ENCODE measurements at places on chromosomes 1 and 21.
A peak's percentile ranks its signal among the peaks of the same experiment; 100 is the strongest.

- no peak for DNase-seq
These were observed 12.9 kb downstream of the ARHGEF16 start for GRCh38 chr1:3467096-3468036.

DNA sequence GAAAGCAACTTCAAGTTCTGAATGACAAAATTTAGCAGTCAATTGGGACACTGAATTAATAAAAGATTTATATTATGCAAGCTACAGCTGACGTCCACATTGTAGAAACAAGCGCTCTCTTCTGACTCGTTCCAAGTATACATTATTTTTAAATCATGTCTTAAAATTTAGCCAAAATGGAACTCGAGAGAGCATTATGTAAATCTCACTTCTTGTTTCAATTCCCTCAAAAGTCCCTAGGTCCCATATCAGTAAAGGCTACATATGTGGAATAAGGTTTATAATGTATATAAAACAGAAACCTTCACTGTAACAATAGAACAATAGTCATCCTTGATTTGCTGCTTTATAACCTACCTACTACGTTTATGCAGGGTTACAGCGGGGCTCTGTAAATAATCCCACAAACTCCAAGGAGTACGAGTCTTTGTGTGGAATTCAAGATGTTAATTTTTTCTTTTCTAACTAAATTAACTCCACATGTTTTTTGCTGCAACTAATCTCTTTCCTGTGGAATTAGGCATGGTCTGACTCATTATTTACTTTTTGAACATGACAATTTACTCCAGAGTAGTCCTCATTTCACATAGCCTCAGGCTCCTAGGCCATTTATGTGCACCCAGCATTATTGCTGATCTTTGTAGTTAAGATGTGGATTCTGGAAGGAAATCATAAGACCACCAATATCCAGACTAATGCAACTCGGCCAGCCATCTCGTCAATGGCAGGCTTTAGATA lies 785.1 kb downstream of the LTN1 start:
- DNase-seq = no peak

DNA sequence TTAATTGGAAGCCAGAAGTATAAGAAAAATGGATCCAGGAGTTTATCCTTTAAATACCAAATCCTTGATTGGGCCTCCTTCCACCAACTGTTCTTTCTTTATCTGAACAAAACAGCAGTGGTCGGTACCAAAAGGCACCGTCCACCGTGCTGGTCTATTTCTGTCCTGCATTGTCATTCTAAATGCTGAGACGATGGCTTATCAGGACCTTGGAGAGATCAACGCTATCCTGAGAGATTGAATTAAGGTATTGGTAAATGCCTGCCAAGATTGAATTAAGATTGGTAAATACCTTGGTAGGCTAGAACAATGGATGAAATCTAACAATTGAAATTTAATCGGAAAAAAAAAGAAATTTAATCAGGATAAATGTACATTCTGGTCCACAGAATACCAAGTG lies 73.4 kb upstream of the SOD1 start:
- no peak for DNase-seq

DNA sequence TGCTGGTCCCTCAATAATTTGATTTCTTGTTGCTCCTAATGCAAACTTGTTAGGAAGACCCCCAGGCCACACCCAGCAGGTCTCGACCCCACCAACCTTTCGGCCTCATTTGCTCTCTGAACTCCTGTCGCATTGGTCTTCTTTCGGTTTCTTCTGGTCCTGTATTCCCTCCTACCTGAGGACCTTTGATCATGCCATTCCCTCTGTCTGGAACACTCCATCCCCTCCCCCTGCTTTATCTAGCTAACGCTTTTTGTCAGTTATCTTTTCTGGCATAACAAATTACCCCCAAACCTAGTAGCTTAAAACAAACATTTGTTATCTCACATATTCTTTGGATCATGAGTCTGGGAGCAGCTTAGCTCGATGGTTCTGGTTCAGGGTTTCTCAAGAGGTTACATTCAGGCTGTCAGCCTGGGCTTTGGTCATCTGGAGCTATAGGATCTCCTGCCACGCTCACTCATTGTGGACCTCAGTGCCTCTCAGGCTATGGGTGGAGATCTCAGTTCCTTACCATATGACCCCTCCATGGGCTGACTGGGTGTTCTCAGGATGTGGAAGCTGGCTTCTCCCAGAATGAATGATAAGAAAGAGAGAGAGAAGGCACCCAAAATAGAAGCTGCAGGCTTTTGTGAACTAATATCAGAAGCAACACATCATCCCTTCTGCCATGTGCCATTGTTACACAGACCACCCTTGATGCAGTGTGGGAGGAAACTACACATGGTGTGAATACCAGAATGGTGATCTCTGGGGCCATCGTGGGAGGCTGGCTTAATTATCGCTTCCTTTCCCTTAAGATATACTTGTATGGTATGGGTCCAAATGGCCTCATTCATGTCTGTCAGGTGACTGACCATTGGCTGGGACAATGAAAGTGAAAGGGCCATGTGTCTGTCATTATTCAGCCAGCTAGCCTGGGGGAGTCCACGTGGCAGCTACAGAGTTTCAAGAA lies 29.1 kb upstream of the BCAR3 start:
- no peak for DNase-seq

DNA sequence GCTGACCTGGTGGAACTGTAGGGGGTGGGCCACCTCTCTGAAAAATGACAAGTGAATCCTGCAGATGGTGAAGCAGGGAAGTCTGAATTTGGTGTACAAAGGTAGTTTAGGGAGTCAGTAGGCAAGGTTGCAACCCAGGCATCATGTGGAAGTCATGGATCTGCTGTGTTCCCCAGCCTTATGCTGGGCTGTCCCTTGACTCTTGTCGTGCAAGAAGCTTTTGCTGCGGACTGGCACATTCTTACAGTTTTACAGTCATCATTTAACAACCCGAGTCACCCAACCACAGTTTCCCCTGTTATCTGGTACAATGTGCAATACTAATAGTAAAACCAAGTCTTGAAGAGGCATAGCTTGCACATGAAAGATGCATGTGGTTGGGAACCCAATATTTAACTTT lies 13.2 kb downstream of the RHOU start:
- DNase-seq = no peak

- no peak for DNase-seq
These were observed 2.8 kb downstream of the HES4 start for GRCh38 chr1:996851-997712.

DNA sequence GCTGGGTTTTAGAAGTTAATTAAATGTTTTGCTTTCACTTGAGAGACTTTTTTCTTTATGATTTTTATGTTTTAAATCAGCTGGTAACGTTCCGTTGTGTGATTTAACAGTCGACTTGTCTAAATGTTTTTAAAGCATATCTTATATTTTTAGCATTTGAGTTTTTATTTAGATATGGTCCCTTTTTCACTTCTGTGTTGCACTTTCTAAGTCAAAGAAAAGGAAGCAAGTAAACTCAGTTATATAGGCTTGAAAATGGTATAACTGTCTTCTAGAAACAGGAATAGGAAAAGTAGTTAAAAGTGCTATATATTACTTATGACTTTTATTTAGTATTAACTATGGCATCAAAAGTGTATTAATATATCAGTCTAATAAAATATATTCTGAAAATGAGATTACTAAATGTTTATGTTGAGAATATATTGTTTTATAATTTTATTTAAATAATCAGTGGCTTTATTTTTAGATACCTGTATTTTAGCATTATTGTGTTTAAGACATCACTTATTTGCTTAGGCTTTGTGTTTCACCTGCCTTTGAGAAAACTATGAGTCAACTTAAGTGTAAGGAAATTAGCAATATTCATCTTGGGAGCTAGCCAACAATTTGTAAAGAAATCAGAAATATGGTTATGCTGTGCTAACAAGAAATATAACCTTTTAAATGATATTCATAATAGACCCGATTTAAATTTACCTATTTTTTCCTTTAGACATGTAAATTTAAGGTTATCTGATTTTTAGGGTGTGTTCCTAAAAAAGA lies 60.5 kb downstream of the RABGAP1L start:
- DNase-seq = no peak

- peak; percentile 2 for DNase-seq
These were observed 1.6 kb downstream of the IFI44 start for GRCh38 chr1:78651241-78651640.

GRCh38 chr1:146039844-146040194 lies 18.3 kb upstream of the HJV start:
- DNase-seq = no peak

DNA sequence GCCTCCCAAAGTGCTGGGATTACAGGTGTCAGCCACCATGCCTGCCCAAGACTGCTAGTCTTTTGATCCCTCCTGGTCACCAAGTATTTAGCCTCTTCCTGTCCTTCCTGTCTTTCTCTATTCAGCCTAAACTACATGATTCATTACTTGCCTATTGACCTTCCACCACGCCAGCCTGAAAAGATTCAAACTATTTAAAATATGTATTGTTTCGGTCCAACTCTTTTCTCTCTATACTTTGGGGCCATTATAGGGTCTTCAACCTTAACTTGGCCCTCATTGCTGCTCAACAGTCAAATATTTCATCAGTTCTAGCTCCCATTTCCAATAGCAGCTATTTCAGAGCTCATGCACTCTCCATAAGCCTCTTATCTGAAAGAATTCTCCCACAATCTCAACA lies 153.0 kb downstream of the TNFSF18 start:
- DNase-seq = no peak

GRCh38 chr1:2108877-2109580 lies 58.8 kb downstream of the PRKCZ start:
- no peak for DNase-seq

DNA sequence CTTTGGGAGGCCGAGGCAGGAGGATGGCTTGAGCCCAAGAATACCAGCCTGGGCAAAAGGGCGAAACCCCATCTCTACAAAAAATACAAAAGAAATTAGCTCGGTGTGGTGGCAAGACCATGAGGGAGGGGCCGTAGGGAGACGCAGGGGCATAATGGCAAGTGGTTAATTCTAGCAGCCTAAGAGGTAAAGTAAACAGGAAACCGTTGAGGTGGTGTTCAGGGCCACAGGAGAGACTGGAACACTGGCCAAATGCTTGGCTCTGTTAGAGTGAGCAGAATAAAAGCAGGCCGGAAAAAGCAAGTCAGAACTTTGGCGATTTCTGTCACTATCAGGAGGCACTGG lies 89.2 kb downstream of the RIPK4 start:
- no peak for DNase-seq

- DNase-seq = no peak
These were observed 18.6 kb upstream of the LRIF1 start for GRCh38 chr1:110982320-110982719.

DNA sequence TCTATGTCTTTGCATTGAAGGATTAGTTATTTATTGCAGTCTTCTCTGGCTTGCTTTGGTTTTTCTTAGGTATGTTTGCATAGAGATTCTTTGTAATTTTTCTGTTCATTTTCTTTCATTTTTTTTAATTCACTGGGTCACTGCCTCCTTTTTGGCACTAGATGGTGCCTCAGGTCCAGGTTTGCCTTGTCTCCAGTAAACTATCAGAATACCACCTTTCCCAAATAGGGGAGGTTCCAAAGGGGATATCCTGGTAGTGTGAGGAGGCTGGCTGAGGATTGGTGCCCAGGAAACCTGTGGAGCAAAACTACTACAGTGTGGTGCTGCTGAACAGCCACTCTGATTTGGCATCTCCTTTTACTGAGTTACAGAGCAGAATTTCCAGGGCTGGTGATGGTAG lies 257.1 kb downstream of the KCTD3 start:
- no peak for DNase-seq

GRCh38 chr1:228118040-228118439 lies 8.9 kb upstream of the MRPL55 start:
- DNase-seq = no peak

DNA sequence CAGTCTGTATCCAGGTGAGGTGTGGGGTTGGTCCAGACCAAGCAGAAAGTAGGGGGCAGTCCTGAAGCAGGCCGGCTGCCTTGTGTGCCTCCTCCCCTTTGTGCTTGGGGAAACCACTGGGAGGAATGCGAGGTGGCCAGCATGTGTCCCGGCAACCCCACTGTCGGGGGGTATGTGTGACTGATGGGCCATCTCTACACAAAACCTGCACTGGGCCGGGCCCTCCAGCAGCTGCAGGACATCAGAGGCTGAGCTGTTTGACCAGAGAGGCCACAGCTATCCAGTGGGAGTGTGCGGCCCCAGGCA lies 33.3 kb downstream of the TMEM51 start:
- no peak for DNase-seq

GRCh38 chr1:147541672-147542568 lies 619 bp downstream of the BCL9 start:
- DNase-seq = no peak

DNA sequence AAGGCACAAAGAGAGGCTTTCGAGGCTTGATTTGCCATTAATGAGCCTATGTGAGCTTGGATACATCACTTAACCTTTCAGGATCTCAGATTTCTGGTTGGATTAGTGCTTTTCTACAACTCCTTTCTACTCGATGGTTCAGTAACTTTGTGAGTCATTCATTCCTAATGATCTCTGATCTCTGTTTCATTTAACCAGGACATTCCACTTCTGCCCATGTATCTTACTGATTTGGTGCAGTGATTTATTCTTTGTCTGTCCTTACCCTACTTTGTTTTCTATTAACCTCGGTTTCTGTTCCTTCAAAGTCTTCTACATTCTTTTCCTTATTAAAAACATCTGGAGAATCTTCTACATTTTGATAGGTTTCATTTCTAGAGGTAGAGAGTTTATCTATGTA lies 94.6 kb upstream of the ZBTB18 start:
- DNase-seq = no peak

GRCh38 chr1:201444792-201445191 lies 23.3 kb upstream of the TNNI1 start:
- peak; percentile 67 for DNase-seq

DNA sequence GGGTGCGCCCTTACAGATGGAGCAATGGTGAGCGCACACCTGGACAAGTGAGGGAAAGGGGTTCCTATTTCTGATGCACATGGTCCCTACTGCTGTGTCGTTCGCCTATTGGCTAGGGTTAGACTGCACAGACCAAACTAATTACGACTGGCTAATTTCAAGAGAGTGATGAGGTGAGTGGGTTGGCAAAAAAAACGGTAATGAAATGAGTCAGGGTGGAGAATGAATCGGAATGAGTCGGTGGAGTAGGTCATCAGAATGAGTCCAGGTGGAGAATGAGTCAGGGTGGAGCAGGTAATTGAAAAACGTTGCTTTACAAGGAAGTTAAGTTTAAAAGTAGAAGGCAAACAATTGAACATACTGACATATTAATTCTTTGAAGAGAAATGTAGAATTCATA lies 79.8 kb downstream of the WDR4 start:
- DNase-seq = no peak

DNA sequence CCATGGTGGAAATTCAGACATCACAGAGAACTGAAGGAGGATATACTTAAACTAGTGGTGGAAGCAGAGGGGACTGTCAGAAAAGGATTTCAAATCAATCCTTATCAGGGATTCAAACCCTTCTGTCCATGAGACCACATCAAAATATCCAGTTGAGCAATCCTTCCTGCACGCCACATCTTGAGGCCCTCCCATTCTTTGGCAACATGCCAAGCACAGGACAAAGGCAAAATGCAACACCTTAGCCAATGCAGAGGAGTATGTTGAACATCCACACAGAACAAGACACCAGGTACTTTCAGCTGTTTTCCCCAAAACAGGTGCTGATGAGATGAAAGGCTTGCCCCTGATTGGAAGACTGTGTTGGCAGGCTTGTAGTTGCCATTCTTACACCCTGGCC lies 81.8 kb upstream of the PLXNA2 start:
- DNase-seq = no peak

- DNase-seq = no peak
These were observed 2.1 kb downstream of the KRTAP10-10 start for GRCh38 chr21:44639331-44639655.

All from suppressor macrophage (primary cell).